ENCODE measurements at places on chromosomes 6 and 20.

DNA sequence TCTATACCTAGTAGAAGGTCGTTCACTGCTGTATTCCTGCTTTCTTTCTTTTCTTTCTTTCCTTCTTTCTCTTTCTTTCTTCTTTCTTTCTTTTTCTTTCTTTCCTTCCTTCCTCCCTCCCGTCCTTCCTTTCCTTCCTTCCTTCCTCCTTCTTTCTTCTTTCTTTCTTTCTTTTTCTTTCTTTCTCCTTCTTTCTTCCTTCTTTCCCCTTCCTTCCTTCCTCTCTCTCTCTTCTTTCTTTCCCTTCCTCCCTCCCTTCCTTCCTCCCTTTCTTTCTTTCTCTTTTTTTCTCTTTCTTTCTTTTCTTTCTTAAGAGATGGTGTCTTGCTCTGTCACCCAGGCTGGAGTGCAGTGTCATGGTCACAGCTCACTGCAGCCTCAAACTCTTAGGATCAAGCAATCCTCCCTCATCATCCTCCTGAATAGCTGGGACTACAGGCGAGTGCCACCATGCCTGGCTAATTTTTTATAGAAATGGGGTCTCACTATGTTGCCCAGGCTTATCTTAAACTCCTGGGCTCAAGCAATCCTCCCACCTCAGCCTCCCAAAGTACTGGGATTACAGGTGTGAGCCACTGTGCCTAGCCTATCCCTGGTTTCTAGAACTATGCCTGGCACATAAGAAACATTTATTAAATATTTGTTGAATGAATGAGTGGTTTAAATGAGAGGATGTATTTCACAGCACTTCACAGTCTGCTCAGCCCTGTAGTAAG, 2.6 kb upstream of the DNPH1 start:
- no peak overlapping the region for H3K27ac ChIP-seq
- H3K36me3 ChIP-seq = no peaks in the 10 kb centered on the region
- DNase-seq = no peak
- no peaks in the 10 kb centered on the region for H3K4me1 ChIP-seq
- H3K4me3 ChIP-seq = no peak overlapping the region
- no peaks in the 10 kb centered on the region for H3K27me3 ChIP-seq

- H3K27me3 ChIP-seq = no peaks in the 10 kb centered on the region
- H3K36me3 ChIP-seq = no peaks in the 10 kb centered on the region
- H3K27ac ChIP-seq = no peak overlapping the region
- H3K4me3 ChIP-seq = no peak overlapping the region
Measured at GRCh38 chr6:6680526-6680925, 92.0 kb downstream of the LY86 start.

- no peaks in the 10 kb centered on the region for H3K36me3 ChIP-seq
- DNase-seq = no peak
- H3K27ac ChIP-seq = no peak overlapping the region
- no peaks in the 10 kb centered on the region for H3K27me3 ChIP-seq
Measured at GRCh38 chr6:156697225-156697830, 79.8 kb upstream of the ARID1B start.

- H3K4me3 ChIP-seq = no peak overlapping the region
- no peaks in the 10 kb centered on the region for H3K27me3 ChIP-seq
- no peaks in the 10 kb centered on the region for H3K4me1 ChIP-seq
- no peaks in the 10 kb centered on the region for H3K36me3 ChIP-seq
Measured at GRCh38 chr6:105601541-105602236, 198.8 kb upstream of the PREP start.

DNA sequence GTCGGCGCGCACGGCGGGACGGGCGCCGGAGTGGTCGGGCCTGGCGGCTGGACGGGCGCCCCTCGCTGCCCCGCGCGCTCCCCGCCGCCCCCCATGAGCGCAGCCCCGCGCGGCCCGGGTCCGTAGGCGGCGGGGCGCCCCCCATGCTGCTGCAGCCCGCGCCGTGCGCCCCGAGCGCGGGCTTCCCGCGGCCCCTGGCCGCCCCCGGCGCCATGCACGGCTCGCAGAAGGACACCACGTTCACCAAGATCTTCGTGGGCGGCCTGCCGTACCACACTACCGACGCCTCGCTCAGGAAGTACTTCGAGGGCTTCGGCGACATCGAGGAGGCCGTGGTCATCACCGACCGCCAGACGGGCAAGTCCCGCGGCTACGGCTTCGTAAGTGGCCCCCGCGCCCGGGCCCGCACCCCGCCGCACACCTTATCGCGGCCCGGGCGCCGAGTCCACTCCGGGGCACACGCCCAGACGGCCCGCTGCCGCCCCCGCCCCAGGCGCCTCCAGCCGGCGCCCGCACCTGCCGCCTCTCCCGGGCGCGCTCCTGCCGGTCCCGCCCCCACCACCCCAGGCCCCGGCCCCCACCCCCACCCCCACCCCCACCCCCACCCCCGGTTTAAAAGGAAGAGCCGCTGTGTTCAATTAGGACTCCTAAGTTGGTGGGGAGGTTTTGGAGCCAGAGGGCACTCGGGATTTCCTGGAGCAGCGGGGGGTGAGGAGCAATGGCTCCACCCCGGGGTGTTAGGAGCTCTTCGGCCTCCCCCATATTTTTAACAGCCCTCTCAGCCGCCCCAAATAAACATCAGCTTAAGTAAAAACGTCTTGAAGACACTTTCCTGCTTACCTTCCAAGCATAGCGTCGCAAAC, 474 bp downstream of the RBM38 start:
- H3K36me3 ChIP-seq = no peaks in the 10 kb centered on the region
- peak overlapping the region; percentile 61 for H3K4me3 ChIP-seq
- H3K27me3 ChIP-seq = no peaks in the 10 kb centered on the region
- peak overlapping the region; percentile 65 for H3K27ac ChIP-seq
- DNase-seq = peak; percentile 59
- no peaks in the 10 kb centered on the region for H3K4me1 ChIP-seq

- no peak for DNase-seq
- no peaks in the 10 kb centered on the region for H3K4me1 ChIP-seq
- no peaks in the 10 kb centered on the region for H3K27me3 ChIP-seq
- H3K4me3 ChIP-seq = no peak overlapping the region
- H3K36me3 ChIP-seq = no peaks in the 10 kb centered on the region
Measured at GRCh38 chr20:2883726-2884637, 10.7 kb downstream of the PTPRA start.

DNA sequence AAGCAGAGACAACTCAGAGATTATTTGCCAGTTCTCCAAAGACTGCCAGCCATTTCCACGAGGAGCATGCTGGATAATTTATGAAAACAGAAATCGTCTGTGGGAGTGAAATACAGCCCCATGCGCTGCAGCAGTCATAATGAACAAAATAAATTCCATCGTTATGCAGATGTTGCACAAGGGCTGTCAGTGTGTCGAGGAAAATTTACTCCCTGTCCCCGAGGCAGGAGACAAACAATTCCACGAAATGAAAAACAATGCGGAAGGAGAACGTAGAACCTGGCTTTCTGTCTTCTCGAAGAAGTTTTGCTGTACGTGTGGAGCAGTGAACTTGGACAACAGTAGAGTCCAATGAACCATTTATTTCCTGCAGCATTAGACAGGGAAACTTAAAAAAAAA, 399.4 kb downstream of the CD83 start:
- no peak overlapping the region for H3K4me3 ChIP-seq
- H3K4me1 ChIP-seq = no peaks in the 10 kb centered on the region
- no peaks in the 10 kb centered on the region for H3K27me3 ChIP-seq

- H3K4me1 ChIP-seq = no peaks in the 10 kb centered on the region
- no peak overlapping the region for H3K4me3 ChIP-seq
- H3K27ac ChIP-seq = no peak overlapping the region
- DNase-seq = no peak
- H3K27me3 ChIP-seq = no peaks in the 10 kb centered on the region
Measured at GRCh38 chr6:21180155-21180554, 413.4 kb upstream of the SOX4 start.

GRCh38 chr20:24634855-24635254, 165.4 kb downstream of the SYNDIG1 start:
- H3K27ac ChIP-seq = no peak overlapping the region
- no peak for DNase-seq
- H3K36me3 ChIP-seq = no peaks in the 10 kb centered on the region
- no peaks in the 10 kb centered on the region for H3K27me3 ChIP-seq
- H3K4me1 ChIP-seq = no peaks in the 10 kb centered on the region

- no peaks in the 10 kb centered on the region for H3K36me3 ChIP-seq
- H3K4me3 ChIP-seq = no peak overlapping the region
- no peak for DNase-seq
Measured at GRCh38 chr6:148915810-148916209, 169.0 kb downstream of the UST start.

All from right lobe of liver (tissue), 6 donors.